ENCODE measurements at places on chromosomes 4 and X.

GRCh38 chrX:94977562-94977961, 1303.6 kb downstream of the FAM133A start:
- DNase-seq: no peak

GRCh38 chrX:47651043-47651905, 911 bp upstream of the ELK1 start:
- no peak for DNase-seq

DNA sequence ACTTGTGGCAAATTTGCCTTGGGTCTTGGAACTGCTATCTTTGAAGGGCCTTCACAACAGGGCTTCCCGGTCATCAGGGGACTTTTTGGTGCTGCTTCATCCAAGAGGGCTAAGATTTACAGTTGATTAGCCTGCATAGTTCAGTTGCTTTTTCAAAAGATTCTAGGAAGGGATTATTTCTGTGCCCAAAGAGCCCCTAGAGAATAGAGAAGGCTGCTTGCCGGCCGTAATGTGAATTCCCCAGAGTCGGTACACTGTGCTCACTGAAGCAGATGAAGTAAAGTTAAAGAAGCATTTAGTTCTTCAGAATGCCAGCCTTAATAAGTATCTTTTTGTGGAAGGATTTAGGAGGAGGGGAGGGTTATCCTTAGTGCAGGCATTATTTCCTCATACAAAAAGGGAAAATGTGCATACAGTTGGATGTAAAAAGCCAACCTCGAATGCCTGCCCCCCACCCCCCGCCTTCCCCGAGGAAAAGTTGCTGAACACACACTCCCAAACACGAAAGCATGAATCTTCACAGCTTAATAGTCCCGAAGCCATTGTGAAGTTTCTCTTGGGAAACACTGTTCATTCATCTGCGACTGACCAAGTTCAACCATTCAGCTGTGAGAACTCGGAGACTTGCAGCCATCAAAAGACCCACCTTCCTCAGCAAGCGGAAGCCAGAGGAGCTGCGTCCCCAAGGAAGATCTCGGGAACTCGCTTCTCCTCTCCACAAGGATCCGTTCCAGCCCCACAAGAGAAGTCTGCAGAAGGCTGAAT, 47.6 kb downstream of the ANOS1 start:
- DNase-seq: no peak

DNA sequence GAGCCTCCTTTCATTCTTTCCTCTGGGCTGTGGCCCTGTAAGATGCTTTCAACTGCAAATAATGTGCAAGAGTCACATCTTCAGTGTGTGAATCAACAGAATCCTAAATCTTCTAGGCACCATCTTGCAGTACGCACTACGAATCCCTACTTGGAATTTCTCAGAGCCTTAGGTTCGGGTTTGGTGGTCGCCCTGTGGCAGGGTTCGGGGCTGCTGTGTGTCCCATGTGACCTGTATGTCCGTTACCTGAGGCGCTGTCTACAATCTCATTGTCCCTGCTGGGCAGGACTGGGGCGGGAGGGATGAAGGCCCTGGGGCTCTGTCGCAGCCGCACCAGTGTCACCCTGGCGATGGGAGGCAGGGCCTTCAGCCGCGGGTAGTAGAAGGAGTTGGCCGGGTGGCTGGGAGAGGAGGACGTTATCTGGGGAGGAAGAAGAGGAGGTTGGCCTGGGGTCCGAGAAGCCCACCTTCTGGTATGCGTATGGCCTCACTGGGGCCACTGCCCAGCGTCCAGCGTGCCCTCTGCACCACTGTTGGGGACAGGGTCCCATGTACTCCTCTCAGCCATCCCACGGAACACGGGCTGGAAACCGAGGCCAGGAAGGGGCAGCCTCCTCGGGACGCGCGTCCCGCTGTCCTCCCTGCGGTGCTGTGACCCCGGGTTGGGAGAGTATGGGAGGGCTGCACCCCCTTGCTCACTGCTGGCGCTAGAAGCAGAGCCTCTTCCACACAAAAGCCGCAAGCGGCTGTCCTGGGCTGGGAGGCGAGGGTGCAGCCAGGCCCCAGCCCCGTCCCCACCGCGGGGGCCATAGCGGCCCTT, 2.0 kb downstream of the SPON2 start:
- DNase-seq: no peak

DNA sequence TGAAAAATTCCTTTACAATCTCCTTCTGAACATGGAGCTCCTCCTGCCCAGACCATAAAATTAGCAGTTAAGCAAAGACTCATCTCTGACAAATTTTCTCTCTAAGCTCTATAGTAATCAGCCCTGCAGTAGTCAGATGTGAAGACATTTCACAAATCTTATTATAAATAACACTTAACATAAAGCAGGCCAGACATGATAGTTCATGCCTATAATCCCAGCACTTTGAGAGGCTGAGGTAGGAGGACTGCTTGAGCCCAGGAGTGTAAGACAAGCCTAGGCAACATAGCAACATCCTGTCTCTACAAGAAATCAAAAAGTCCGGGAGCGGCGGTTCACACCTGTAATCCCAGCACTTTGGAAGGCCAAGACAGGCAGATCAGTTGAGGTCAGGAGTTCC, 29.9 kb downstream of the TRMT2B start:
- no peak for DNase-seq

GRCh38 chrX:11214346-11215190, 78.6 kb upstream of the AMELX start:
- DNase-seq: no peak

DNA sequence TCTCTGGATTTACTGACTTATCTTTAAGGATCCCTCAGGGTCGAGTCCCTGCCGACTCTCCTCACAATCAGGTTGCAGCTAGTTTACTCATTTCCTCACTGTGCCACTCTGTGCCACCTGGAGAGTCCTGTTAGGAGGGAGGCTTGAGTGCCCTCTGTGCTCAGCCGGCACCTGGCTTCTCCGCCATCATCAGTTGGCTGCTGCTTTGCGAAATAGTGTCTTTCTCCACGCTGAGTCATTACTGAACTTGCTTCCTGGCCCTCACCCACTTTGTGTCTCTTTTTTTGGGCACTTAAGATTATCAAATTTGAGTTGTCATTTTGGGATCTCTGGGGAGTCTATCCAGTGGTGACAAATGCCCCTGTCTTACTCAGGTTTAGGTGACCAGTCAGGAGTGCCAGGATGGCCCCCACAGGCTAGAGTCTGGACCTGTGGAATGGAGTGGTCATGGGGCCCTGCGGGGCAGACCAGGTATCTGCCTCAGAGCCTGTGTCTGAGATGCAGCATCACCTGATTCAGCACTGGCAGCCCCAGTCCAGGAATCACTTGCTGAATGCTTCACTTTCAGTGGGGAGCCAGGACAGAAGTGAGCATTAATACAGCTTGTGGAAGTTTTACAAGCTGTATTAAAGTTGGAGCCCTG, 37.7 kb downstream of the JADE1 start:
- no peak for DNase-seq

- DNase-seq: no peak
Observed at GRCh38 chr4:141348573-141348972, 127.9 kb downstream of the ZNF330 start.

DNA sequence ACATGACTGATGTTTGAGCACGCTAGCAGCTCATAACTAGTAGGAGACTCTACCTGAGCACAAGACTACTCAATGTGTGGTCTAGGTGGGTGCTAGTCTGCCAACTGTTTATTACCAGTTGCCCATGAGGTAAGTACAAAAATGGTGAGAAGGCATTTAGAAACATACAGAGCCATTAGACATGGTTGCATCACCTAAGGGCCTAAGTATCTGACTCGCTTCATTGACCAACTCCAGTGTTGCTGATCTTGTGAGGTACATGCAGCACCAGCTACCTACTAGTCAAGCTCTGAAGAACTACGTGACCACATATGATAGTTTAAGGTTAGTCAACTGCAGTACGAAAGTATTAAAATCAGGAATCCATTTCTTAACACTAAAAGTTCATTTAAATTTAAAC, 39.9 kb downstream of the APBB2 start:
- DNase-seq: no peak

- no peak for DNase-seq
Observed at GRCh38 chrX:70038951-70039350, 10.8 kb downstream of the AWAT2 start.

GRCh38 chrX:100647095-100647494, 3.1 kb downstream of the SRPX2 start:
- DNase-seq: no peak

DNA sequence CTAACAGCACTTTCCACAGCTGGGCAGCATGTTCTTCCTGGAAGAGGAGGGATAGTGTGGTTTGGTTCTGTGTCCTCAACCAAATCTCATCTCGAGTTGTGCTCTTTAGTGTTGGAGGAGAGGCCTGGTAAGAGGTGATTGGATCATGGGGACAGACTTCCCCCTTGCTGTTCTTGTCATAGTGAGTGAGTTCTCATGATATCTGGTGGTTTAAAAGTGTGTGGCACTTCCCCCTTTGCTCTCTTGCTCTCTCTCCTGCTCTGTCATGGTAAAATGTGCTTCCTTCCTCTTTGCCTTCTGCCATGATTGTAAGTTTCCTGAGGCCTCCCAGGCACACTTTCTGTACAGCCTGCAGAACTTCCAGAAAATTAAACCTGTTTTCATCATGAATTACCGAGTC, 133.7 kb upstream of the NDP start:
- DNase-seq: no peak

- DNase-seq: no peak
Observed at GRCh38 chr4:105145156-105145902, 1.3 kb upstream of the TET2 start.

DNA sequence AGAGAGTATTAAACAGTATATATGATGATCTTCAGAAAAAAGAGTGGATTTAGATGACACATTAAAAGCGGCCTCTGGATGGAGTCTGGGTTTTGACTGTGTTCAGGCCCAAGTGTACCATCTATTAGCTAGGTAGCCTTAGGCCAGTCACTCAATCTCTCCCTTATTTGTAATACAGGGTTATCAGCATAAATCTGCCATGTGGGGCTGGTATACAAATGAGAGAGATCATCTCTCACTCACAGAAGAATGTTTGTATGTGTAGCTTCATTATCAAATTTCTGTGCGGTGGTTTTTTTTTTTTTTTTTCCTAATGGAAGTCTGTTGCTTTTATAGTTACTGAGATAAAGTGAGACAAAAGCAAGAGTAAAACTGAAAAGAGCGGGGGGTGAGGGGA, 12.7 kb downstream of the SLC2A9 start:
- DNase-seq: no peak

DNA sequence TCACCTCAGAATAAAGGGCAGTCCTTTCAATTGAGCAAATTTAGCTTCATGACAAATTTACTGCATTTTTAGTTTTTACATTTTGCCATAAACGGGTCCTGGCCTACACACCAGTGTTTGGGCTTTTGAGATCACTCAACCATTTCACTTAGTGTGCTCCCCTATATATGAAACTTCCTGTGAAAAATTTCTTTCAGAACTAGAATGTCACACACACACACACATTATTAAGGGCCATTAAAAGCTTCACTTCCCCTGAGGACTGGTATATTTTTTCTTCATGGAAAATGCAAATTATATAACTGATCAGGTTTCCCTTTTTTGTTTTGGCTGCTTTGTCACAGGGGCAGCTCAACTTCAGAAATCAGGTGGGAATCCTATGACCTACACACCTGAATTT, 206.5 kb downstream of the ENOX2 start:
- no peak for DNase-seq

- DNase-seq: no peak
Observed at GRCh38 chr4:56414135-56414670, 21.2 kb downstream of the PPAT start.

DNA sequence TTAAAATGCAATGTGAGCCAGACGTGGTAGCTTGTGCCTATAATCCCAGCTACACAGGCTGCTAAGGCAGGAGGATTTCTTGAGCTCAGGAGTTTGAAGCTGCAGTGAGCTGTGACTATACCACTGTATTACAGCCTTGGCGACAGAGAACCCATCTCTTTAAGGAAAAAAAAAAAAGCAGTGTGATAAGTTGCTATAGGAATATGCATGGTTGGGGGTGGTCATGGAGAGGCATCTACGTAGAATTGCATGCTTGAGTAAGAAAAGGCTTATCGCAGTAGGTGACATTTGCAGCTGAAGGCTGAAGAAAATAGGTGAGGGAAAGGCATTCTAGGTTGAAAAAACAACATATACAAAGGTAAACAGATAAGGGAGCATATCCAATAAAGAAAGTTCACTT, 4.1 kb downstream of the DIAPH2 start:
- DNase-seq: no peak

DNA sequence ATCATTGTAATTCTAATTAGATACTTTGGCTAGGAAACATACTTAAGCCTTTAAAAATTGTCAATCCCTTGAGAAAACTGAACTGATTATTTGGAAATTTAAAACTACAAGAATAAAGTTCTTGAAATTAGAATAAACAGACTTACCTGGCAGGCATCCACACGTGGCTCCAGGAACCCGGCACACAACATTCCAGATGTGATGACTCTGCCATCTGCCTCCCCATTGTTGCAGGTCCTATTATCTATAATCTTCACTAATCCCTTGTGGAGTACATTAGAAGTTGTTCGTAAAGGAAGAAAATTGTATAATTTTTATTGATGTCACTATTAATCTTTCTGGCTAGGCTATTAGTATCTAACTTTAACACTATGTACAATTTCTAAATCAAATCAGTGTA, 16.2 kb upstream of the GNRHR start:
- no peak for DNase-seq

- no peak for DNase-seq
Observed at GRCh38 chrX:7771788-7772438, 71.1 kb upstream of the VCX start.

- no peak for DNase-seq
Observed at GRCh38 chrX:4690521-4690920, 977.1 kb upstream of the PRKX start.

- DNase-seq: no peak
Observed at GRCh38 chr4:5789141-5789540, 78.1 kb downstream of the EVC start.

- no peak for DNase-seq
Observed at GRCh38 chr4:137370679-137371078, 161.6 kb downstream of the PCDH18 start.

- DNase-seq: no peak
Observed at GRCh38 chr4:169869490-169869889, 111.7 kb upstream of the HPF1 start.

- DNase-seq: no peak
Observed at GRCh38 chr4:181594188-181594587, 649.0 kb upstream of the TENM3 start.

DNA sequence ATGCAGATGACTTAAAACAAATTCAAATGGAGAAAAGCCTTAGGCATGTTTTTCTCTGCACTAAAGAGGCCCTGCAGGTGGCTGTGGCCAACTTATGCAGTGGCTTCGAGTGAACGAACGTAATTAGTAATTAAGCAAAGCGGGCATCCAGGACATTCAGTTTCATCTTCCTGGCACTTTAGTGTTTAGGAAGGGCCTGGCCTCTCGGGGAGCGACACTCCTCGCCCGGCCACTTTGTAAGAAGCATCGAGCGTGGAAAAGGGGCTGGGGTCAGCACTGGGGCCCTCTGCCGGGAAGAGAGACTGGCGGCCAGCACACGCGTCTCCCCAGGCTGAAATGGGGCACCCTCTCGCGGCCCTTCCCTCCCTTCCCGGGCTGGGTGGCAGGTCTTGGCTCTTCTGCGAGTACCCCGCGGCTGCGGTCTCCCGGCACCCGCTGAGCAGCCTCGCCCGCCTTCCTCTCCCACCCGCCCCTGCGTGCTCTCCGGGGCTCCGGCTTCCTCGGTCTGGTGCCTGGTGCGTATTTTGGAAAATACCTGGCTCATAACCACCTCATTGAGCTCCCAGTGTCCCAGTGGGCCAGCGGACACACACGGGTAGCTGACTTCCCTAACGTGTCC, 677 bp upstream of the CYP4V2 start:
- no peak for DNase-seq

Measured in left ventricle myocardium inferior (tissue), 1 donor.